Glutamatergic neuron (in vitro differentiated cells): ENCODE measurements at places on chromosomes 13 and 19. TPM values are rescaled to one million over a fixed set of nuclear protein-coding genes. Genes with fewer than 3 reads are reported as not detected.

Gene MYBPC2
- total RNA-seq, result 0.61 TPM

GRCh38 chr13:45696610-45697226, 5.4 kb upstream of the CBY2 start:
- DNase-seq, result no peak

- no peak for DNase-seq
Measured at GRCh38 chr19:23365222-23365621, 30.0 kb downstream of the ZNF91 start.

DNA sequence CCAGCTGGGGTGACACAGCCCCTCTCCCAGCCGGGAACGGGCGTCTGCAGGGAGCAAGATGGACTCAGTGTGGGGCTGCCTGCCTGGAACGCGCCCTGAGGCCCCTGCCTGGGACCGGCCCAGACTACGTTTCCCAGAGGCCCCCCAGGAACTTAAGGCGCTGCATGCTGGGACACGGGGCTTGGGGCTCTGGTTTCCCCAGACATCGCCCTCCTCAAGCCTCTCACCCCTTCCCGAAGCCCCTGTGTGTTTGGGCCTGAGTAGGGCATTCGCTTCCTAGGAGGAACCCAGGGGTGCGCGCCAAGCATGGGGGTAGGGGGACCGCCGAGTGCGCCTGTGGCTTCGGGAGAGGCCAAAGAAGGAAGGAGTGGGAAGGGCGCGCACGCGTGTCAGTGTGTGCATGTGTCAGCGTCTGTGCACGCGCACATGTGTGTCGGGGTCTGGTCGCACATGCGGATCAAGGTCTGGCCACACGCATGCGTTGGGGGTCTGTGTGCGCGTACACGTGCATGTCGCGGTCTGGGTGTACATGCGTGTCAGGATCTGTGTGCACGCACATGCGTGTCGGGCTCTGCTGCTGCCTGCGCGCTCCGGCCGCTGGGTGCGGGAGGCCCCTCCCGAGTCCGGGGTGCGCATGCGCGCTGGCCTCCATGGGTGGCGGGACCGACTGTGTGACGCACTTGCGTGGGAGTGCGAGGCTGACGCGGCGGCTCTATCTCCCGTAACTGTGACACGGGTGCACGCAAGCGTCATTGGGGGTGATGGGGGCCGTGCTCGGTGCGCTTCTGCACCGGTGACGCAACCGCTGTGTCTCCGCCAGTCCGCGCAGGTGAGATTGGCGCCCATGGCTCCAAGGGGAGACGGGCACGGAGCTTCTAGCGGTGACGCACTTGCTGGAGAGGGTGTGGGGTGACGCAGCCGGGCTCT, 16.2 kb downstream of the ZNF331 start:
- DNase-seq, result peak; percentile 81

DNA sequence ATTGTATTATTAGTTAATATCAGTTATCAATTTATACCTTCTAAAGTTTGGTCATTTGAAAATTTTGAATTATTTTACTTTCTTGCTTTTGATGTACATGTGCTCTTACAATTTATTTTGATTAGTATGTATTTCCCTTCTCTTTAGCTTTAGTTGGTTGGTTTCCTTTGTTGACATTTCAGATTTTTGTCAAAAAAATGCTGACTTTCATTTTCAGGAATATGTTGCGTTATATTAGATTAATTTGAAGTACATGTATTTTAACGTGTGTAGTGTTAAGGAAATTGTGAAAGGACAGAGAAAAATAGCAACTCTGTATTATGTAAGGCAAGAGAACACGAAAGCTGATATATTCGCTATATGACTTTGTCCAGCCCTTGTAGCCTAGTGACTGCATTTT, 342.9 kb upstream of the SLITRK6 start:
- no peak for DNase-seq

- peak; percentile 56 for DNase-seq
Measured at GRCh38 chr19:7636691-7637373, at the start of gene STXBP2. STXBP2 (plus strand) TSS chr19:7637110; CDS start chr19:7637150, 40 bp downstream.

DNA sequence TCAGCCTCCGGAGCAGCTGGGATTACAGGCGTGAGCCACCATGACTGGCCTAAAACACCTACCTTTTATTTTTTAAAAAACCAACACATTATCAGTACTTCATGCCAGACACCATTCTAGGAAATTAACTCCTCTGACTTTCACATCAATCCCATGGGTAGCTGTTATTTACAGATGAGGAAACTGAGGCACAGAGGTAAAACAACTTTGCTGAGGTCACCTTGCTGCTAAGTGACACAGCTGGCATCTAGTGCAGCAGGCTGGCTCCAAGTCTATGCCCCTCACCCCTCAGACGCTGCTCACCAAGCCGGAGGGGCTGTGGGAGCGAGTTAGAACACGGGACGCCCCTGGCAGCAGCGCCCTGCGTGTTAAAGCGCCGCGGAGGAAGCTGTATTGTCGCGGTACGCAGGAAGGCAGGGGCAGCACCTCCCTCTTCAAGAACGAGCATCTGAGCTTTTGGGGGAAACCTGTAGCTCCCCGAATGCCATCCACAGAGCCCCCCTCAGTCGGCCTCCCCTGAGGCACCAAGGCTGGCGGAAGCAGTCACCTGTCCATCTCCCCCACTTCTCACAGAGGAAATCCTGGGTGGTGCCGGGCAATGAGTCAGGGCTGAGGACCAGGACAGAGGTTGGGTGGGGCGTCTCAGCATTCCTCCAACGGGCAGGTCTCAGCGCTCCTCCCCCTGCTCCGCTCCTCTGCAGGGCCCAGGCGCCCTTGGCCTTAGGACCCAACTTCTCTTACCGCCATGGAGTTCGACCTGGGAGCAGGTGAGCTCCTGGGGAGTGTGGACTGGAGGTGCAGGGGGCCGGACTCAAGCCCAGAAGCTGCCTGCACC, at the start of gene C19orf33:
Gene C19orf33 (plus strand): TSS at position 735 of the 835 bp plus-strand sequence. CDS start 11 bp downstream, at position 746.
- DNase-seq, result no peak

DNA sequence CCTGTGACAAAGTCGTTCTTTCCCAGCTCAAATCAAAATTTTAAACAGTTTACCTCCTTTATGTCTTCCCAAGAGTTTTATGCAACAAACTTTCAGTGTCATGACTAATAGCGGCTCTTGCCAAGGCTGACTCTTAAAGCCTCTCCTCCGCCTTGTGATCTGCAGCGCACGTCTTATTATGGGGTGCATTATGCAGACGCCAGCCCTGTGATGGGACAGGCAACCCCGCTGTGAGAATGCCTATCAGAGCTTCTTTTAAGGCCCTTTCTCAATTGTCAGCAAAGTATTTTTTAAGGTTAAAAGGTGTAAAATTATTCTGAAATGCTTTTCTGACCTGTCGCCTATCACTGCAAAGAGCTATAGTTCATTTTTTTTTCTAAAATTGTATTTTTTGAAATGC, 152.8 kb downstream of the SOX1 start:
- no peak for DNase-seq
